ENCODE measurements at places on chromosomes 3 and 15. TPM values are rescaled to one million over a fixed set of nuclear protein-coding genes. Genes with fewer than 3 reads are reported as not detected.

The ERC2 gene
- total RNA-seq, result 3.6 TPM

The GOLGA8M gene
- total RNA-seq, result 2.9 TPM

GRCh38 chr3:114110439-114110838 lies 53.9 kb downstream of the QTRT2 start:
- DNase-seq, result no peak

DNA sequence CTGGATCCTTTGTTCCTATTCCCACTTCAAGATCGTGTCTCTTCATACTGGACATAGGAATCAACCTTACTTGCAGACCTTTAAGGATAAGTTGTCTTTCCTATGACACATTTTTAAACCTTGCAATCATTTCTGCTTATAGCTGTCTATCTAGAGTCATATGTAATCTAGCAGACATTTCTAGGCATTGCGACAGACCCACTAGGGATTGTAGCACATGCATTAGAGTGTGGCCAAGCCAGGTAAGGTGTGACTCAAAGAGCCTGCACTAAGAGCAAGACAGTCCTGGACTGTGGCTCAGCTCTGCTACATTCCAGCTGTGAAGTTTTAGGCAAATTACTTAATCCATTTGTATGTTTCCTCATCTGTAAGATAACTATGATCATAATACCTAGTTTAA lies 38.8 kb upstream of the BFSP2 start:
- no peak for DNase-seq

DNA sequence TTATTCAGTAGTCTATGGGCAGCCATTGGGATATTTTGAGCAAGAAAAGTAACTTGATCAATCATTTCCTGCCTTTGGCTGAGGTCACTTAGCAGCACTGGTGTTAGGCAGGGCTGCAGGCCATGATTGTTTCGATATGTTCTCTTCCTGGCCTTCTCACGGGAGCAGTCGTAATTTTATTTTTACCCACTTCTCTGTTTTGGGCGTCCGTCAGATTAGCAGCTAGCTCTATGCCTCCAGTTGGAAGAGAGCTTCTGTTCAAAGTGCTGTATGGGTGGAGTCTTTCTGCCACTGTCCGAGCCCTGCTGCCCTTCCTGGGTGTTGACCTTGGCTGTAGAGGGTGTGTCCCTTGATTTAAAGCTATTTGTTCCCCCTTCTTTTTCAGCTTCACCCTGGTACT lies 123.4 kb upstream of the ROPN1 start:
- DNase-seq, result no peak

DNA sequence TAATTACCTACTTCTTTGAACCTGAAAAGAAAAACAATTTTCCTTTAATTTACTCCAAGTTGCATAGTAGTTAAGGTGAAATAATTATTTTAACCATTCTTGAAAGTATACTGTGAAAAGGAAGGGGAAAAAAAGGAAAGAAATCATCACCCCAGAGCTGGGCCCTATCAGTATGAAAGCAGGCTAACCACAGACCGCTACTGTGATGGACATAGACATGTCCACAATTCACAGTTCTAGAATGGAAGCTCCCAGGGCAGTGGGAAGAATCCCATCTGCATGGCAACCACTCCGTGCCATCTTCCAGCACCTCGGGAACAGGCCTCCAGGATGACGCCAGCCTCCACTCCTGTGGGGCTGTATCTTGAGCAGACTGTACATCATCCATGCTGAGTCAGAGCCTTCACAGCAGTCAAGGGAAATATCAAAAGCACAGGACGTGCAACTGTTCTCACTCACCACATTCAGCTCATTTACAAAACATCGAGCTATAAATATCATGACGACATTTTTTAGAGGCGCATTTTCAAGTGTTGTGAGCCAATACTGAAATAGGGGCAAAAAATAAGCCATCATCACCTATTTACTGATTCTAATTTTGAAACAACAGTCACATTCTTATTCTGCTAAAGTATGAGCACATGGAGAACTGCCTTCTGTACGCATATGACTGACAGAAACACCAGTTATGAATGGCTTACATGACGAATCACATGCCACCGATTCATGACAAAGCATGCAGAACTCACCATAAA lies 119.7 kb downstream of the SNRK start:
- DNase-seq, result no peak

- no peak for DNase-seq
Measured at GRCh38 chr3:105254154-105254553, 112.6 kb upstream of the ALCAM start.

DNA sequence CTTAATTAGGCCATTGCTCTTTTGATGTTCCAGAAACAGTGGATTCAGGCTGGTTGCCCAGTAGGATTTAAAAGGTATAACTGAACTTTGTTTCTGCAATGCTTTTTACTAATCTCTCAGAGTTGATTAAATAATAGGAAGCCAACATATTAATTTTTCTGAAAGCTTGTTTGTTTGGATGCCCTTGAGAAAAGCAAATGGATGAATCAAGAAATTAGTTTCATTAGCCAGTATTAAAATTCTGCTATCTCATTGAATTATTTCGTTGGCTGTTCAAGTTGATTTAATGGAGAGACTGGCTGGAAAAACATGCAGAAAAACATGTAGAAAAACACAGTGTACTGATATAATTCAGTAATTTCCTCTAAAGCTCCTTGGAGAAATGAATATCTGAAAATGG lies 178.9 kb upstream of the THRB start:
- DNase-seq, result no peak

Measured in left cardiac atrium (tissue), 4 donors.